ENCODE measurements at places on chromosomes 16 and 17.

GRCh38 chr16:70653406-70653805, 7.0 kb downstream of the IL34 start:
- no peak for DNase-seq

DNA sequence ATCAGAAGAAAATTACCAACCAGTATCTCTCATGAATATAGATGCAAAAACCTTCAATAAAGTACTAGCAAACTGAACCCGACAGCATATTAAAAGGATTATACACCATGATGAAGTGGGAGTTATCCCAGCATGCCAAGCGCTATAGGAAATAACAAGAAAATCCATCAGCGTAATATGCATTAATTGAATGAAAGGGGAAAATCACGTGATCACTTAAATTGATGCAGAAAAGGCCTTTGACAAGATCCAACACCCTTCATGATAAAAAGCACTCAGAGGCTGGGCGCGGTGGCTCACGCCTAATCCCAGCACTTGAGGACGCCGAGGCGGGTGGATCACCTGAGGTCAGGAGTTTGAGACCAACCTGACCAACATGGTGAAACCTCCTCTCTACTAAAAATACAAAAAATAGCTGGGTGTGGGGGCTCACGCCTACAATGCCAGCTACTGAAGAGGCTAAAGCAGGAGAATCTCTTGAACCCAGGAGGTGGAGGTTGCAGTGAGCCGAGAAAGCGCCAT, 4.8 kb downstream of the CTRB2 start:
- no peak for DNase-seq

DNA sequence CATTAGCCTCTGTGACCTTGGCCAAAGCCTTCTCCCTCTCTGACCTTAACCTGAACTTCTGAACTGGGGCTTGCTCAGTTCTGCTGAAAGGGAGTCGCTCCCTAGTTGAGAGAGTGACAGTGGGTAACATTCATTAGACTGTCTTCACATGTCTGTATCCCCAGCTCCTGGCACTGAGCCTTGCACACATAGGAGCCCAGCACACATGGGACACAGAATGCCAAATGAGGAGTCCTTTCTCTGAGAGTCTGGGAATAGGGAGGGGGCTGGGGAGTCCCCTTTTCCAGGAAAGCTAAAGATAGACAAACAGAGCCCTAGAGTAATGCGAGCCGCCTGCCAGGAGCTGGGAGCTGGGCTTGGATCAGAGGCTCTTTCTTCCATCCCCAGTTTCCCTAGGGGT, 2.5 kb downstream of the TAC4 start:
- DNase-seq, result no peak

GRCh38 chr17:4234401-4234800, 29.4 kb downstream of the ANKFY1 start:
- DNase-seq, result no peak

DNA sequence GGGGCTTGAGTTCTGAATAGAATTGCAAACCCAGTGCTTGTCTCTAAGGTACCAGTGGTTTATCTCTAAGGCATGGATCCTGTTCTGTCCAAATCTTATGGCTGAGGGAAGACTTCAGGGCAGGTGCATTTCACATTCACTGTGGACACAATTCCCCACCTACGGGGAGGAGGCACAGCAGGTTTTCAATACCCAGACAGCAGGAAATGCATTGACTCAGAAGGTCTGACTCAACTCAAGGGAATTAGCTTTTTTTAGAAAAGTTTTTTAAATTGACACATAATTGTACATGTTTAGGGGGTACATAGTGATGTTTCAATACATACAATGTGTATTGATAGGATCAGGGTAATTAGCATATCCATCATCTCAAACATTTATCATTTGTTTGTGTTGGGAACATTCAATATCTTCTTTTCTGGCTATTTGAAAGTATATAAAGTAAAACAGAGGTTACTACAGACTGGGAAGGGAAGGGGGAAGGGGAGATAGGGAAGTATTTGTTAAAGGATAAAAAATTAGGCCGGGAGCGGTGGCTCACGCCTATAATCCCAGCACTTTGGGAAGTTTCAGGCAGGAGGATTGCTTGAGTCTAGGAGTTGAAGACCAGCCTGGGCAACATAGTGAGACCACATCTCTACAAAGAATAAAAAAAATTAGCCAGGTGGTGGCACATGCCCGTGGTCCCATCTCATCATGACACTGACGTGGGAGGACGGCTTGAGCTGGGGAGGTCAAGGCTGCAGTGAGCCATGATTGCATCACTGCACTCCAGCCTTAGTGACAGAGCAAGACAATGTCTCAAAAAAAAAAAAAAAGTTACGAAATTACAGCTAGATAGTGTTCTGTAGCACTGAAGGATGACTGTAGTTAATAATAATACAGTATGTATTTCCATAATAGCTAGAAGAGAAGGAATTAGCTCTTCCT, 54.9 kb downstream of the RGS9 start:
- peak; percentile 25 for DNase-seq

- no peak for DNase-seq
Observed at GRCh38 chr16:25747160-25747758, 55.5 kb downstream of the HS3ST4 start.

DNA sequence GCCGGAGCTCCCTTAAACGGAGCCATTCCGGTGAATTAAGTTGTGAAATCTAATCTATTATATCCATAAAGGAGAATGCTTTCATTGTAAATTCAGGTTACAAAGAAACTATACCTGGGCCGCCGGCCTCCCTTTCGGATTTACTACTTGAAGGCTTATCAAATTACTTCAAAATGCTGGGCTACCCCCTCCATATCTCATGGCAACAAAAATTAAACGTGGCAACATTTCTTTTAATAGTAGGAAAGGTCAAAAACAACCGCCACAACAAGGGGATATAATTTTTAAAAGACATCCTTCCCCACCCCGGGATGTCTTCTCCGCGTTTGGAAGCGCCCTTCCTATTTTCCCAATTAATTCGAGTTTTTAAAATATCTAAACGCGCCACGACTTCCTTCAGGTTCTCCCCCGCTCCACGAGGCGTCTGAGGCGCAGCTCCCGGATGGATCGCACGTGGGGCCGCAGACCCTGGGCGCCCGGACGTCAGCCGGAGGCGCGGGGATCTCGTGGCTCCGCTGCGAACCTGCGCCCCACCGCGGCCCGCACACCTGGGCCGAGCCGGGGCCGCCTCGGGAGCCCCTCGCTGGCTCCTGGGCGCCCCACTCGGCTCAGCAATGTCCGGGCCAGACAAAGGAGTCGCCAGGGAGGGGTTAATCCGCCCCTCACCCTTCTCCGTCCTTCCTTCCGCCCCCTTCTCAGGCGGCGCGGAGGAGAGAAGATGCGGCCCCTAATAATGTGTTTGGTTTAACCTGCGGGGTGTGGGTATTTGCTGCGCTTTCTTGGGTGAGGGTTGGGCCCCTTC, 47.4 kb upstream of the SLC38A10 start:
- DNase-seq, result no peak

DNA sequence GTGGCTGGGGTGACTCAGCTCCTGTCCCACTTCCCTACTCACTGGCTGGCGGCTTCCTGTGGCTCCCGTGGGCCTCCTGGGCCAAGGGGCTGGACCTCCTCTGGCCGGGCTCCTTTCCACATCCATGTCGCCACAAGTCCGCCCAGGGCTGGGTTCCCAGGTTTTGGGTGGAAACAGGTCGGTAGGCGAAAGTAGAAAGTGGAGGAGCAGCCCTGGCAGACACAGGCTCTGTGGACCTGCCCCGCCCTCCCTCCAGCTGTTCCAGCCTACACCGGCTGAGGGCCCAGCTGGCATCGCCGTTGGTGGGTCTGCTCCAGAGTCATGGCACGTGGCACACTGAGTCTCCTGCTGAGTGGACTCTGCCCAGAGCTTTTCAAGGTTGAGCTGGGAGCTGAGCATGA, 28.7 kb downstream of the GSE1 start:
- DNase-seq, result no peak

DNA sequence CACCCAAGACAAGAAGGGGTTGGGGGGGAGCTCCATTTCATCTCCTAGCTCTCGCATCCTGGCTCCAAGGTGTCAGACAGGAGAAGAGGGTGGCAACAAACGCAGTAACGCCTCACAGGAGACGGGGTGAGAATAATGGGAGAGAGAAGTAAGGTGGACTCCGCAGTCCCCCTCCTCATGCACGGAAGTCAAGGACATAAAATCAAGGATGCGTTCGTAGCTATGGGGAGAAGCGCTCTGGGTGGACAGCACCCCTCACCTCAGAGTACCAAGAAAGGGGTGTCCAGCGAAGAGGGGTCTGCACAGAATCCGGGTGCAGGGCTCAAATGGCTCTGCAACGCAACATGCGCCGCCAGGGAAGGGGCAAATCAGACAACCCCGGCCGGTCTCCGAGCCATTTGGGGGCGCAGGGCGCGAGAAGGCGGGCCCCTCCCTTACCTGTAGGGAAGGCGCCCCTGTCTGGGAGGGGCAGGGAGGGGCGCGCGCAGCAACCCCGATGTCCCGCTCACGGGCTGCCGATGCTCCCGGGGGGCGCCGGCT, 555 bp downstream of the HDAC5 start:
- DNase-seq, result peak; percentile 21

DNA sequence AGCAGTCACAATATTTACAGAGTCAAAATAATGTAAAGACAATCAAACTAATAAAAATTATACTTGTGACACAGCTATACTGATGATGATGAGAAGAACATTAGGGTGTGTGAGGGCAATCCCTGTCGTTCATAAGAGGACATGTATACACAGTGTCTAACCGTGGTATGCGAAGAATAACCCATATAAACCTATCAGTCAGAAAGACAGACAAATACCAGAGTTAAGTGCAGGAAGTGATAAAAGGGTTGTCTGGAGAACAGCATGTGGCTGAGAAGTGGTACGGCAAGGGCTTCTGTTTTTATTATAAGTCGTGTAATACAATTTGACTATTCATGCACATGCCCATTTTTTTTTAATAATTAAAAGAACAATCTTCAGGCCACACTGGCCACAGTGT, 46.7 kb downstream of the LMF1 start:
- DNase-seq, result no peak

DNA sequence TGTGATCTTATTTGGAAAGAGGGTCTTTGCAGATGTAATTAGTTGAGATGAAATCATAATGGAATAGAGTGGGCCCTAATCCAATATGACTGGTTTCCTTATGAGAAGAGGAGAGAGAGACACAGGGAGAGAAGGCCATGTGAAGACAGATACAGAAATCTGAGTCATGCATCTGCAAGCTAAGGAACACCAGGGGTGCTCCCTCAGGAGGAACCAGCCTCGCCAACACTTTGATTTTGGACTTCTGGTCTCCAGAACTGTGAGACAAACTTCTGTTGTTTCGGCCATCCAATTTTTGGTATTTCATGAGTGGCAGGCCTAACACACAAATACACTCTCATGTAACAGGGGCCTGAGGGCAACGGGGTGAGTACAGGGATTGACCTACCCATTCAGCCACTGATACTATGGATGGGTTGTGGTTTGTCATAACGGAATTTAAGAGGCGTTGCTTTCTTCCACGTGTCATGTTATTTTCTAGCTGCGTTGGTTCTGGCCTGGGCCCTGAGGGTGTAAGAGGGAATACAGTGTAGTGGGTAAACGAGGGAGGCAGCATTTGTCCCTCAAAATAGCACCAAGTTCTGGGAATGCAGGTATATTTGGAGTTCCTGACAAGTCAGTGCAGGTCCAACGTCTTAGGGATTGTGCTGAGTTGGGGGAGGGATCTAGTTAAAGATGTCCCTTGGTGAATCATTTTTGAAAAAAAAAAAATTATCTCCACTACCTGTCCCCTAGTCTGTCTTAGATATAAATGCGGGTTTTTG, 17.7 kb downstream of the PLCG2 start:
- DNase-seq, result no peak

GRCh38 chr17:10754861-10755591, 25.2 kb upstream of the TMEM220 start:
- DNase-seq, result no peak

All from bone marrow (tissue), 2 donors.